NCI-H2081 treated with DMSO at 0.1 percent for 48 hours (cell line): ENCODE measurements at places on chromosomes 11 and 22.

DNA sequence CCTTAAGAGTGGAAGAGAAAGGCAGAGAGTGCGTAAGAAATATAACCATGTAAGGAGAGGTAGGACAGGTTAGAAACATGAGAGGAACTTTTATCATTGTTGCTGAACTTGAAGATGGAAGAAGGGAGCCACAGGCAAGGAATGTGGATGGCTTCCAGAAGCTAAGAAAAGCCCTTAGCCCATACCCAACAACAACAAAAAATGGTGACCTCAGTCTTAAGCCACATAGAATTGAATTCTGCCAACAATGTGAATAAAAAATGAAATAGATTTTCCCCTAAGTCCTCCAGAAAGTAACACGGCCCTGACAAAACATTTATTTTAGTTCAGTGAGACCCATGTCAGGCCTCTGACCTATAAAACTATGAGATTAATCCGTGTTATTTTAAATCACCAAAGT, 767.3 kb downstream of the FAM181B start:
- DNase-seq: no peak

DNA sequence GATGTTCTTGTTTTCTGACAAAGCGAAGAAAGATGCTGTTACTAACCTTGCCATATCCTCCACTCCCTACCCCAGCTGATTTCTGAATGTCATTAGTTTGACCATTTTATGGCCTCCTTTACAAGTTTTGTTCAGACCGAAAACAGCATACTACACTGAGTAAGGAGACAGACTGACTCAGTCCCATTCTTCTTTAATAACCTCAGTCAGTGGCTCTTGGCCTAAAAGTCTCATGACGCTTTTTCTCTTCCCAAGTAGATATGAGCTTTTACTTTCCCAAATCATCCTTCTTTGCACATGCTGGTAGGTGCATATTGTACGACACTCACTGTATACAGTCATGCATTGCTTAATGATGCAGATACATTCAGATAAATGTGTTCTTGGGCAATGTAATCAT, 8.0 kb upstream of the FIBIN start:
- DNase-seq: no peak

DNA sequence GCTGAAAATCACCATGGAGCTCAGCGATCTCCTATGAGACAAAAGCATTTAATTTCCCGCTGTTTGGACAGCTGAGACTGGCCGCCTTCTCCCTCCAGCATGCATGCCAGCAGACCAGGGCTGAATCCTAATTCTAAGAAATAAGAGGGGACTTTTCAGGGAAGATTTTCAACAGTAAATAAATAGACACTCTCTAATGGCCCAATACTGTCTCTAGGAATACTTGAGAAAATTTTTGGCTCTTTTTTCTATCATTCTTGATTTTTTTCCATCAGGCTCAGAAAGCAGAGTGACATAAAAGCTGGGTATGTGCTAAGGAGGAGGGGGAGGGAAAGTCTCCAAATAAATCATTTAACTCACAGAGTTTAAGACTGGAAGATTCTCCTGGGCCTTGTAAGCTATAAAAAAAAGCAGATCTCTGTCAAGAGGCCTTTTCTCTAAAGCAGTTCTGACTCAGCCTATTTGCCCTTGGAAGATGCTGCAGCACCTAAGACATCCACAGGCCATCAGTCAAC, 17.6 kb upstream of the SPON1 start:
- no peak for DNase-seq

GRCh38 chr11:44596525-44597276, 31.2 kb downstream of the CD82 start:
- no peak for DNase-seq

GRCh38 chr22:42065438-42066125, 5.0 kb downstream of the NAGA start:
- DNase-seq: no peak

DNA sequence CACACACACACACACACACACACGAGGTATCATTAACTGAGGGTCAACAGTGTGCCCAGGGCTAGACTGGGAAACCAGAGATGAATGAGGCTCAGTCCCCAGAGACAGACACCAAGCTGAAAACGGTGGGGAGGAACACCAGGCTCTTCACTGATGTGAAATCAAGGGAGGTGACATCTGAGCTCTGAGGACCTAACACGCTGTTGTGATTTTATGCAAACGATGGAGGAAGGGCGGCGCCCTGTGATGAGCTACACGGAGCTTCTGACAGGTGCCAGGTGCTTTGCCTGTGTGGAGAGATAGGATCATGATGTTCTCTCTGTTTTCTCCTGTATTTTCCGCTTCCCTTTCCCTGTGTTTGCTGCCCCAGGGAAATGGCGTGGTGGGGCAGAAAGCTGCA, 6.5 kb upstream of the CYB5R3 start:
- no peak for DNase-seq

DNA sequence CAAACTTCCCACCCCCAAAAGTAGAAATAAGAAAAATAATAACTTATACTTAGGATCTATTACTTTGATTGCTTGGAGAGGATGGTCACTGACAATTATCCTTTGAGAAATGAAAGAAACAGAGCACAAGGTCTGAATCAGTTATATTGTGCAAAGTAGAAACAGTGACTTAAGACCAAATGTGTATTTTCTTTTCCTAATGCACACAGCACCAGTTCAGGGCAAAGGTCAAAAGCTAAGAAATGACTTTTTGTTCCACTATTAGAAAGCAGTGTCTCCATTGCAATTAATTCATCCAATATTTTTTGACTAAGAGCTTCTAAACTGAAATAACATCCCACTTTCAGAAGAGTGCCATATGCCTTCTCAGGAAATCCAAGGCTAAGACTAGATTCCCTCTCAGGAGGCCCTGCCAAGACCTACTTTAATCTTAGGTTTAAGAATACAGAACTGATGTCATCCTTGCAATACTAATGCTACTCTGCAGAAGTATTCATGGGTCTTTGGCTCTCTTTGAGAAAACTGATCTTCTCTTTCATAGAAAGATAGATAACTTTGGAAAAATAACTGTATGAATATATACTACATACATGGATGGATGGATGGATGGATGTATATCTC, 147.0 kb downstream of the APOL5 start:
- DNase-seq: no peak

GRCh38 chr22:38033522-38034277, 23.5 kb upstream of the PICK1 start:
- no peak for DNase-seq

- DNase-seq: no peak
These were observed at the start of gene SERHL2 for GRCh38 chr22:42553475-42554361. Gene SERHL2, plus strand, starts transcription at chr22:42553956. Its CDS starts 65 bp downstream, at chr22:42554021.

GRCh38 chr11:29282088-29282487, 734.7 kb downstream of the KCNA4 start:
- no peak for DNase-seq

DNA sequence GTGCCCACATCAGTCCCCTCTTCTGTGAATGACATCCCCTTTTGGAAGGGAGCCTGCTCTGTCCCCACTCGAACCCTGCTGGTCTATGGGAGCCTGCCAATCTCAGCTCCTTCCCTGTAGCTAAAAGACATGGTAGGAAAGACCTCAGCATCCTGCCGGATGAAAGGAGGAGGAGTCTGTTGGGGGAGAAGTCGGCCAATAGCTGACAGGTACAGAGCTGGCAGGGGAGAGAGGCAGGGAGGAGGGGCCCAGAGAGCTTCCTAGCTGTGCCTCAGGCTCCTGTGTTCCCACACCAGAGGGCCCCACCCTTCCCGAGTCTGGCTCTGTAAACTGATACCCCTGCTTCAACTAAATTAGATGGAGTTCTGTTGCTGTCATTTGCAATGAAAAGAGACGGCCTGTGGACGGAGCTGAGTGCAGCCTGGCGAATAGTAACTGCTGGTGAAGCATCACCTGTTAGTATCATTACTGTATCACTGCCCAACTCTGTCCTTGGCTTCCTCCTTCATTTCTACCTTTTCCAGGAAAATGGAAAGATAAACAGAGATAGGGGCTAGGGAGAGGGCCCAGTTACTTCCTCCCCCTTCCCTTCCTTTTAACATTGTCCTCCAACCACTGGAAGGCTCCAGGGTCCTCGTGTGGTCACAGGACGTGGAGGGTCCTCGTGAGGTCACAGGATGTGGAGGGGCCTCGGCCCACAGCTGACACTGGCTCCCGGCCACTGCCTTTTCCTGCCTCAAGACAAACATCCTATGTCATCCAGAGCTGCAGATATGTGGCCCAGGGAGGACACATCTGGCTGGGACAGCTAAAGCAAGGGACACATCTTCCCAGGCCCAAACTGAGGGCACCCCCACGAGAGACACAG, 15.1 kb downstream of the FXYD6 start:
- DNase-seq: peak; percentile 81

- no peak for DNase-seq
These were observed 92.8 kb upstream of the KCNQ1OT1 start for GRCh38 chr11:2792381-2793250.

DNA sequence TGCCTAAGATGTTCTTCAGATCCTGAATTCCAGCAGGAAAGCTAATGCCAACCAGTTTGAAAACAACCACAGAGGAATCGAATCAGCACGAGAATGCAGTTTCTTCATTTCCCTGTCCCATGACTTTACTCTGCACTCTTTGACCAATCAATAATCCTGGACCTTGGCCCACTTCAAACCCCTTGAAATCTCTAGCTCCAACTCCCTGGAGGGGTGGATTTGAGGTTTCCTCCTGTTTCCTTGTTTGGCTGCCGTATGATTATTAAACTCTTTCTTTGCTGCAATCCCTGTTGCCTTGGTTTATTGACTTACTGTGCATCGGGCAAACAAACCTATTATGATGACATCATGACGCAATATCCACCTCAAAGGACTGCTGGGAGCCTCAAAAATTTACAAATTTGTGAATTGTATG, 109.3 kb downstream of the FBXO7 start:
- DNase-seq: no peak

DNA sequence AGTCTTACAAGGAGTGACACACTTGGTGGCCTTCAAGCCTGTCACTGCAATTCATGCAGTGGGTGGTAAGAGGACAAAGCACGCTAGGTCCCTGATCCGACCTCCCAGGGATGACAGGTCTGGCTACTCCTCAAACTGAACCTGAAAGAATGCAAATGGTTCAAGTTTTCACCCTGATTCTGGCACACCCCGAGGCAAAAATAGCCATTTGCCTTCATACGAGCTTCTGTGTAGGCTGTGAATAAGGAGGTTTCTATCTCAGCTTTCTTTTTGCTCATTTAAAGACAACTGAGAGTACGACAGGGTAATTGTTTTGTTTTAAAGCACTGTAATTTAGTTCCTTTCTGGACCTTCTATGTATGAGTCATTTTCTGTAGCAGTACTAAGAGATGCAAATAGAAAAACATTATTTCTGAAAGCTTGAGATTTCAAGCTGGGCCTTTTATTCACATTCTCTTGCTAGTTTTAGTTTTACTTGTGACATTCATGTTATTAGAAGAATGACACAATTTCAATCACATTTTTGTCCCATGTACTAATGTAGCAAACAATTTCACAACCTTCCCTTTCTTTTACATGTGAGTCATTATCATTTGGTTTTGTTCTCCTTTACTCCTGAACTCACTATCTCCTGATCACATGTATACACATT, 56.6 kb upstream of the FDX1 start:
- DNase-seq: no peak

GRCh38 chr11:63608353-63609345, 5.6 kb downstream of the PLAAT3 start:
- no peak for DNase-seq

DNA sequence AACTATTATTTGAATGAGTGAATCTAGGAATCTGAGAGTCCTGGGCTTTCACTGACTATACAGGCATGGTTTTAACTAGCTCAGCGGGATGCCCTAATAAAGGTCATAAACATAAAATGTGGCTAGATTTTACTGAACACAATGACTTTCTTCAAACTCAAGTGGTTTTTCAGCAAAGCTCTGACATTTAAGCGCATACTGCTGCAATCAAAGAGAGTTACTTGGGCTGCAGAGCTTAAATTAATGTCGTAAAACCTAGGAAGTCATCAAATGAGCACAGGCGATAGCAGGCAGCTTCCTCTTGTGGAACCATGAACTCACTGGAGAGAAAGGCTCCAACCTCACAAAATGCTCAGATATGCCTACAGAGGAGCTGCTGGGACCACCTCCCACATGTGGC, 6.7 kb downstream of the CSNK2A3 start:
- DNase-seq: no peak

GRCh38 chr11:116199182-116199581, 573.6 kb downstream of the BUD13 start:
- peak; percentile 49 for DNase-seq

GRCh38 chr22:33112580-33112979, 54.4 kb upstream of the SYN3 start:
- DNase-seq: no peak

GRCh38 chr22:11325767-11326166, 4202.2 kb upstream of the OR11H1 start:
- DNase-seq: no peak

DNA sequence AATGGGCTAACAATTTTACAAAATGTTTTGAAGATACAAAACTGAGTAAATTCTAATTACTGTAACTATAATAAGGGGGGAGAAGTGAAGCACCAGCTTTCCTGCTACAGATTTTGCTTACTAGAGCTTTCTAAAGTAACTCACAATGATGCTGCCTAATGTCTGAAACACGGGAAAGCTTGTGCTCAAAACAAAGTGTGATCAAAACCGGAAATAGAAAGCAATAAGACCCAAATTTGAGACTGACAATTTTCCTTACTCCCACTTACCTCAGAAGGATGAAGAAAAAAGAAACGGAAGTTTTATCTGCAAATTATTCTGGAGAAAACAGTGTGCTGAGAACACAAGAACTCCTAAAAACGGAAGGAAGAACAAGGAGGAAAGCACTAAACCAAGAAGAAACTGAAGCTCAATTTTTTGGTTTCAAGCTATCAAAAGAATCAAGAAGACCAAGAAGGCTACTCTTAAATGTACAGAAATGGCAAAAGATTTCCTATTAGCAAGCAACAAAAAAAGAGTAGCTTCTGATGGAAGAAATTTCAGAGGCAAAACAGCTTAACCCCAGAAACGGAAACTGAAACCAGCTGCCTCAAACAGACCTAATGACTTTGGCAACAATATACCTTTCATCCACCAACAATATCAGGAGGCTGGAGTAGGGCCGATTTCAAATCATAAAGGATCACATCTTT, 33.4 kb downstream of the AMBRA1 start:
- peak; percentile 6 for DNase-seq

- no peak for DNase-seq
These were observed 13.0 kb downstream of the DNAJB13 start for GRCh38 chr11:73963861-73964260.

- no peak for DNase-seq
These were observed 38.4 kb downstream of the POU2AF3 start for GRCh38 chr11:111336582-111337256.

GRCh38 chr11:132773751-132774150, 758.5 kb downstream of the OPCML start:
- no peak for DNase-seq

- no peak for DNase-seq
These were observed 27.0 kb upstream of the SC5D start for GRCh38 chr11:121265586-121265985.

DNA sequence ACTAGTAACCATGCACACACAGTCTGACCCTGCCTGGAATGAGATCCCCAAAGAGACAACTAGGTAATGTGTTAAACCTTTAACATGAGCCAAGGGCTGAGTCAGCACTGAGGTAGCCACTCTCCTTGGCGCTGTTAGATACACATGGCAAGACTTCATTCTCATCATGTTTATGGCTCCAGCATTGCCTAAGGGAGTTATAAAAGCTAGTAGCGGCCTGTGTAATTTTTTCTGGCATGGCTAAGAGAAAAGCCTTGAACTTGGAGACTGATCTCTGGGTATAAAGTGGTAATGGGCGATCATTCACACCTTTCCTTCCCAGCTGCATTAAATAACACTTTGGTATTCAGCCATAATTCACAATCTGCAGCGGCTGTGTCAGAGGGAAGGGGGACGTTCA, 779.7 kb upstream of the LRRC4C start:
- no peak for DNase-seq
